AG04449 (cell line): ENCODE measurements at places on chromosomes 4 and X.
A peak's percentile ranks its signal among the peaks of the same experiment; 100 is the strongest.

DNA sequence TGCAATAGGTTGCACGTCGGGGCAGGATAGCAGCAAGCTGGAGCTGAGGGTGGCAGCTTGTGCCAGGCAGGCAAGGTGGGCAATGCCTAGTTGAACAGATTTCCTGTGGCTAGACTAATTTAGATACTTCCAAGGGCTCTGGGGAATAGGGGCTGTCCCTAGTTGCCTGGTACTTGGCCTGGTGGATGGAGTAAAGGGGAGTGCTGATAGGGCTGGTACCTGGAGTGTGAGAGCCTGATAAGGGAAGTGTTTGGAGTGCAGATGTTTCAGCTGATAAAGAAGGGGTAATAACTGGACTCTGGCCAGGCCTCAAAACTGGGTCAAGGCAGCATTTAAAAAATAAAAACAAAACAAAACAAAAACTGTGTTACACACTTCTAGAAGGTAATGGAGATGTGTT, 665.5 kb downstream of the CCSER1 start:
- no peak for DNase-seq

- DNase-seq, result no peak
Measured at GRCh38 chr4:27198971-27199370, 338.3 kb downstream of the STIM2 start.

- no peak for DNase-seq
Measured at GRCh38 chr4:138090150-138090917, 151.8 kb downstream of the SLC7A11 start.

DNA sequence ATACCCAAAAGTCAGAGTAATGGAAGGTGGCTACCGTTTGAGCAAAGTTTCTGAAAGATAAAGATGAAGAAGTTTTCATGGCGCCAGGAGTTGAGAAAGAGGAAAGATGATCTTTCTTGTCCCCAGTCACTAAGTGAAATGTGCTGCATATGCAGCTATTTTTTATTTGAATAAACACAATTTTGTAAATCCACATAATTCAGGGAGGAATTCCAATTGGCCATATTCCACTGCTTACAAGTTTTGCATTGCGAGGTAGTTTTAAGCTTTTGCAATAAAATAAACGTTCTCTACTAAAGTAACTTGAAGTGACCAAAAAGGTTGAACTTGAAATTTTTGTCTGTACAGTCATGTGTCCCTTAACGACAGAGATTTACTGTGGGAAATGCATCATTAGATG, 139.3 kb upstream of the VCX2 start:
- DNase-seq, result no peak

GRCh38 chr4:152536545-152537182, 772 bp upstream of the FBXW7 start:
- no peak for DNase-seq

- DNase-seq, result no peak
Measured at GRCh38 chr4:105989485-105990242, 94.4 kb downstream of the NPNT start.

DNA sequence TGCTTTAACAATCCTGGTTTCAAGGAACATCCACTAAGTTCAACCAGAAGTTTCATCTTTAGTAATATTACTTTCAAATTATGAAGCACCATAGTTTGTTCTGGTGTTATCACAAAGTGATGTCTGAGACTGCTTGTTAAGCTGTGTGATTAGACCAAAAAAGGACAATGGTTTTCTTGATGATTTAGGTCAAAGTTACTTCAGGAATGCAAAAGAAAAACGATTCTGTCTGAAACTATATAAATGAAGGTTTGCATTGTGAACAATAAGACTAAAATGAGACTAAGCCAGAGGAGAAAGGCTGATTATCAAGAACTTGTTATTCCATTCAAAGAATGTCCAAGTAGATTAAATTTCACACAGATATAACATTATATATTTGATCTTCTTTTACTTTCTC, 122.4 kb upstream of the ETNPPL start:
- DNase-seq, result peak; percentile 14

- DNase-seq, result no peak
Measured at GRCh38 chrX:74925225-74926088, at the start of gene NEXMIF. NEXMIF (minus strand) TSS chrX:74925452.

GRCh38 chrX:153773741-153774575, 6.9 kb upstream of the SRPK3 start:
- DNase-seq, result no peak

DNA sequence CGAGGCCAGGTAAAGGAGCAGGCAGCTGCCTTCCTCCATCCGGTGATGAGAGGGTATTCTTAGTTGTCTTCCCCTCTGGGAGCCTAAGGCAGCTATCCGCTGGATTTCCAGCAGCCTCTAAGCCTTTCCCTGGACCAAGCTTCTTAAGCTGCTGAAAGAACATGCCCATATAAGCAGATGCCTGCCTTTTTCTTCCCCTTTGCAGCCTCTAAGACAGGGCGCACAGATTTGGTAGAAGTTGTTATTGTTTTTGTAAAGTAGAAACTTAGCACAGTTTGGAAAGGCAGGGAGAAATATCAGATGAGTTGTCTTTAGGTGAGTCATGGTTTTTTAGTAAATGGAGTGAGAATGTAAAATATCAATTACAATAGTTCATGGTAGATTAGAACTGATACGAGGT, 210.8 kb downstream of the ARHGAP10 start:
- DNase-seq, result no peak

- no peak for DNase-seq
Measured at GRCh38 chr4:3517731-3518510, 14.3 kb downstream of the LRPAP1 start.

DNA sequence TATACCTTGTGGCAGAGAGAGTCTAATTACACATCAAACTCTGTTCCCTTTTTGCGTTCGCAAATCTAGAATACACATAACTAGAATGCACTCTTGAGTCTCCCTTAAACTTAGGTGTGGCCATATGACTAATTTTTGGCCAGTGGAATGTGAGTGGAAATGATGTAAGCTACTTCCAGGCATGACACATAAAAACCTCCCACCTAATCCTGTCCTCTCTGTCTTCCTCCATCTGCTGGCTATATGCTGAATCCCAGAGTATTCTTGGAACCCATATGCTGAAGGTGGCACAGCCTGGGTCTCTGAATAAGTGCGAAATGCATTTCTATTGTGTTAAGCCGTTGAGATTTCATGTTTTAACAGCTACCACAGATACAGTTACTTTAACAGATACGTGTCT, 269.9 kb upstream of the NRK start:
- no peak for DNase-seq

DNA sequence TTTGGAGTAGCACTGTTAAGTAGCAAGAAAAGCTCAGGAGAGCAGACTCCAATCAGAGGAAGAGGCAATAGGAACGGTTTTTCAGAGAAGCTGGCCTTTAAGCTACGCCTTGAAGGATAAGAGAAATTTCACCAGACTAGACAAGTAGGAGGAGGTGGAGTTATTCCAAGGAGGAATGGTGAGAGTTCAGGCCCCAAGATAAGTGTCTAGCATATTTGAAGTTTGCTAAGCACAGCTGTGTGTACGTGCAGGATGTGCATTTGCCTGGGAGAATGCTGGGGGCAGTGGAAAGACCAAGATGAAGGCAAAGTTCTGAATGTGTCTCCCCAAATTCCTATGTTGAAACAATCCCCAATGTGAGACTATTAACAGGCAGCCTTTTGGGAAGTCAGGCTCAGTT, 91.6 kb downstream of the SOWAHB start:
- no peak for DNase-seq

- DNase-seq, result no peak
Measured at GRCh38 chr4:83504503-83504902, 19.6 kb upstream of the ABRAXAS1 start.

- no peak for DNase-seq
Measured at GRCh38 chr4:6123976-6124375, 76.4 kb downstream of the JAKMIP1 start.

- no peak for DNase-seq
Measured at GRCh38 chr4:173243917-173244658, 75.5 kb downstream of the GALNT7 start.

- no peak for DNase-seq
Measured at GRCh38 chr4:136412708-136413107, 1119.6 kb downstream of the PCDH18 start.

DNA sequence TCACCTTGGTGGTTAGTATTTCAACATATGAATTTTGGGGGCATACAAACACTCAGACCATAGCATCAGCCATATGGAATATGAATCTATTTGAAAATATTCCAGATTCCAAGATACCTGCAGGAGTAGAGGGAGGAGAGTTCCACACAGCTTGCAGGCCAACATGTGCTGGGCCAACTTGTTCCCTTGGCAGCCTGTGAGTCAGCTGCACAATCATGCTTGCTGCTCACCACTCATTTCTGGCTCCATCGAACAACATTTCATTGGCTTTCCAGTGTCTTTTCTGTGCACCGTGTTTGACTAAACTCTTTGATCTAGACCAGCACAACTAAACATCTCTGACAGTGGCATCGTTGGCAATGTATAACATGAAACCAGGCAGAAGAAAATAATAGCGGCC, 282.5 kb upstream of the RASGEF1B start:
- DNase-seq, result no peak

DNA sequence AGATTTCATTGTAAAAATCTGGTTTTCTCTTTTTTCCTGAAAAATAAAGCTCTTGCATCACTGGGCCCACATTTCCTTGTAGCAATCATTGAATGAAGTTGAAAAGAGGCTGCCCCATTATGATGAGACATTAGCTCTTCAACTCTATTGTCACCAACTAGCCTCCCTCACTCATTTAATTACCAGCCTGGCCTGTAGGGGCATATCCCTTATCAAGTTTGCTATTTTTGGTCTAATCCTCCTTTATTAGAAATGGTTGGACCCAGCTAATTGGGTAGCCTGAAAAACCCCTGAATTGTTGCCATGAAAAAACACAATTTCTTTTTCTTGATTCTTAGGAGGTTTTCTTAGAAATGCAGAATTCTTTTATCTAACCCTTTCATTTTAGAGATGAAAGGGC, 164.6 kb upstream of the CASK start:
- DNase-seq, result no peak

DNA sequence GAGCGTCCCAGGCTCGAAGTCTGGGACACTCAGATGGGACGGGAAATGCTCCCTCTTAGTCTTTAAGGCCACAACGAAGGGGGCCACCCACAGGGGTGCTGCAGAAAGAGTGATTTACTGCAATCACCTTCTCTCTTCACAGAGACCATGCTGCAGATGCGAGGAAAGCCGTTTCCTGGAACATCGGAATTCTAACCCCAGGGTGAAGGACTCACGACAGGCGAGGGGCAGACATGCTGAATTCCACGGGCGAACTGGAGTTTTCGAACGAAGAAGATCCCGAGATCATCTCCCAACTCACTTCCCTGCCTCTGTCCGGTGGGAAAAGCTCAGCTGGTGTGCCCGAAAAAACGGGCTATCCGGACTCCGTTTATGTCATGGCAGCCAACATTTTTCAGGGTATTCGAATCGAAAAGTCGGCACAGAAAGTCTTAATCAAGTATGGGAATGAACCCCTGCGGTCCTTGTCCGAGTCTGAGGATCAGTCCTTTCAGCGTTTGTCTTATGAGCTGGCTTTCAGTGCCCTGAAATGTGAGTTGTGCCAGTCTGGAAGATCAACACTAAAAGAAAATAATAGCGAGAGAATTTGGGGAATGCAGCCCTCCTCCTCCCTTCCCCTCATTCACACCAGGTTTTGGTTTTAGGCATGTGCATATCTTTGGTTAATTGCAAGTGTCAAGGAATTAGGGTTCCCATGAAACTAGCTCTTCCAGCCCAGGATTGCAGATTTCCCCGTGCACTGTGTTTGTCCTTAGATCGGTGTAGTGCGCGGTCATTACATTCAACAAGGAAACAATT, 905 bp downstream of the NSUN7 start:
- no peak for DNase-seq

GRCh38 chrX:13994536-13995080, 35.1 kb downstream of the GEMIN8 start:
- no peak for DNase-seq

DNA sequence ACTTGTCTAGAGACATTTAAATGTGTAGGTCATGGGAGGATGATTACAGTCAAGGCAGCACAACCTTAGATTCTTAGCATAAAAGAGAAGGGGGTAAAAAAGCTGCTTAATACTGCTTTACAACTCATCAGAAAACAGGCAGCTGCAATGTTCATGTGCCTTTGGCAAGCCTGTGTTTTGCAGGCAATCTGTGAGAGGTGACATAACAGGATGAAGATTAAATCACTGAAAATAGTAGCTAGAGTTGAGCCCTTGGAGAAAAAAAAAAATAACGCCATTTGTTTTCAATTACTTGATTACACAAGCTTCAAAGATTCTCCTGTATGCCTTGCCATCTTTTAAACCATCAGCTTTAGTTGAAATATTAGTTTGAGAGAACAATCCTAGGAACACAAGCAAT, 847.6 kb upstream of the LCORL start:
- no peak for DNase-seq

DNA sequence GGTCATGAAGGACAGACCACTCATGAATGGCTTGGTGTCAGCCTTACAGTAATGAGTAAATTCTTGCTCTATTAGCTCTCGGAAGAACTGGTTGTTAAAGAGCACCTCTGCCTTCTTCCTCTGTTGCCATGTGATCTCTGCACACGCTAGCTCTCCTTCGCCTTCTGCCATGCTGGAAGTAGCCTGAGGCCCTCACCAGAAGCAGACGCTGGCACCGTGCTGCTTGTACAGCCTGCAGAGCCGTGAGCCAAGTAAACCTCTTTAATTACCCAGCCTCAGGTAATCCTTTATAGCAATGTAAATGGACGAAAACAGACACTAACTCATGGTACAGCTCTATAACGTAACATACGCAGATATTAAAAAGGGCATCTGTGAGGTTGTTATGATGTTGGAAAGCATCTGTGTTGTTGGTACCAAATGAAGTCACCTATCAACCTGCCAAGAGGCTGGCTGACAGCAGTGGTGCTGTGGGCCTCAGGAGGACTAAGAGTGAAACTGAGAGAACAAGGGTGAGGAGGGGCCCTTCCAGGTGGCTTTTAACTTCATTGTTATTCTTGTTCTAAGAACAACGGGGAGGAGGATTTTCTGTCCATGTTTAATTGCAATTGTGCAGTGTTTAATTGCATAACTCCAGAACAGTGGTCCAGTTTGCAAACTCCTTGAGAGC, 69.2 kb downstream of the CRMP1 start:
- DNase-seq, result no peak

DNA sequence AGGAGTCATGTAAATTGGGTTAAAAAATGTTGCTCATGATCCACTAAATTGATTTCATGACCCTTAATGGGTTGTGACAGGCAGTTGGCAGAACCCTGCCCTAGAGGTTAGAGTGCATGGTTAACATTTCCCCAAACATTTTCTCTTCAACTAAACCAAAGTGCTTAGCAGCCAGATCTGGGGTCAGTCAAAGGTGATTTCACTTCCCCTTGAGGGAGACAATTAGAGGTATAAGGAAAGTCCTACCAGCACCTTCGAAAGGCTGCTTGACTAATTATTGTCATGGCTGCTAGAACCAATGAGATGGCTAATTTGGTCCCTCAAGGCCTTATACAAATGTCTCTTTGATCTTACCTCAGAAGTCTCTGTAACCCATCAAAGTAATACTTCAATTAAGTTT, 30.9 kb upstream of the INTS6L start:
- DNase-seq, result no peak
